Breast epithelium (tissue), 4 donors: ENCODE measurements at places on chromosomes 7 and 10. TPM values are rescaled to one million over a fixed set of nuclear protein-coding genes. Genes with fewer than 3 reads are reported as not detected.

Gene ADRB1
- 0.66 TPM for total RNA-seq

- DNase-seq: no peak
These were observed 360.9 kb downstream of the NEBL start for GRCh38 chr10:20535897-20536881.

DNA sequence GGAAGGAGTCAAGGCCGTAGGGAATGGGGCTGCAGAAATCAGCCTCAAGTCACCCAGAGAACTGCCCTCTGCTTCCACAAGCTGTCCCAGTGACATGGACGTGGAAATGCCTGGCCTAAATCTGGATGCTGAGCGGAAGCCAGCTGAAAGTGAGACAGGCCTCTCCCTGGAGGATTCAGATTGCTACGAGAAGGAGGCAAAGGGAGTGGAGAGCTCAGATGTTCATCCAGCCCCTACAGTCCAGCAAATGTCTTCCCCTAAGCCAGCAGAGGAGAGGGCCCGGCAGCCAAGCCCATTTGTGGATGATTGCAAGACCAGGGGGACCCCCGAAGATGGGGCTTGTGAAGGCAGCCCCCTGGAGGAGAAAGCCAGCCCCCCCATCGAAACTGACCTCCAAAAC lies 50.2 kb upstream of the PDCD4 start:
- no peak for DNase-seq

DNA sequence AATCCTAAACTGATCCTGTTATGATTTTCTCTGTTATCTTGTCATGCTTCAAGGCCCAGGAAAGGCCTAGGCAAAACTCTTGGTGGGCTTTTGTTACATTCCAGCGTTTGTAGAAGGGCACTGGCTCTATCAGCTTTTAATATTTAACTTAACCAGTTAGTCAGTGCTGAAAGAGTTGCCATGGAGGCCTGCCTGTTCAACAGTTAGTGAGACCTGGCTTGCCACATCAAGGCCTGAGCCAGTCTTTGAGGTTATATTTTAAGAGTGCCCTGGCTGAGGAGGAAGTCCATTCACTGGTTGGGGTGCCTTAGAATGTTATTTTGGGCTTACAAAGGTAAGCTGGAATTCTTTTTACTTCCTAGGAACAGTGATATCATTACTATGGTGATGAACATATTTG lies 144.1 kb upstream of the NRG3 start:
- DNase-seq: no peak

DNA sequence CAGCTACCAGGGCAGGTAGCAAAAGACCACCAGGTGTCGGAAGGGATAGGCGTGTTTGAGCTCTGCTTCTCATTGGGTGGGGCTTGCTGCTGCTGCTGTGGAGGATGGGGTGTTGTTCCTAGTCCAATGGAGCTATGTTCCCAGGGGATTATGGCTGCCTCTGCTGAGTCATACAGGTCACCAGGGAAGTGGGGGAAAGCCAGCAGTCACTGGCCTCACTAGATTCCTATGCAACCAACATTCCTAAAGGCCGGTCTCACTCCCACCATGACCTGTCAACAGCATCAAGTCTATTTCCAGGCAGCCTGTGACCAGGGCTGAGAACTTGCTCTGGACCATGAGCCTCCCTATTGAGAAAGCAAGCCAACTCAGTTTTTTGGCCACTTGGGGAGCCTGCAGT lies 1160.8 kb downstream of the REEP3 start:
- DNase-seq: no peak

- DNase-seq: no peak
These were observed 223.2 kb upstream of the IGFBP3 start for GRCh38 chr7:46143949-46144917.

GRCh38 chr7:37408291-37409228 lies 40.1 kb downstream of the ELMO1 start:
- no peak for DNase-seq

Gene KLLN
- 0.66 TPM for total RNA-seq

DNA sequence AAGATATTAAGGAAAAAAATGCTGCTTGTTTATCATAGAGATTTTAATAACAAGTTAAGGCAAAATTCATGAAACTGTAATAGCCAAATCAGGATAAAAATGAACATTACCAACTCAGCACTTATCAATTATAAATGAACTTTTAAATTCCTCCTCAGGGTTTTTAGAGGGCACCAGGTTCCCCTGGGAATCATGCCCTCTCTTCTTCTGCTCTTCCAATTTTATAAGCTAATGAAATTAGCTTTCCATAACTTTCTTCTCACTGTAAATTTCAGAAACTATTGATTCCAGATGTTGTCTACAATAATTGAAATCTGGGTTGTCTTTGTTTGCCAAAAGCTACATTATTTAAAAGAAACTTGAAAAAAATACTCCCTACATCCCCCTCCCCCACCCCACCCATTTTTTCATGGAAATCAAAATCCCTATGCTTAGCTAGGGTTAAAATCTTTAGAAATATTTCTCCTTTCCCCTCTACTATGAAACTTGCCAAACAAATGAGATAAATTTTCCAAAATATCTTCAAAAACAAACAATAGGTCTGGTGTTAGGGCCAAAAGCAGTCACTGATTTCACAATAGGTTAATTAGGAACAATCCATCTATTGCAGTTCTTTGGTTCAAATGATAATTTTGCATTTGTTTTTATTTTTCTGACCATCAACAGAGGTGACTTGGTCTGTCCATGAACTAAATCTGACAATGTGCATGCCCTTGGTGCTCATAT lies 187.7 kb downstream of the DOCK4 start:
- DNase-seq: no peak

Gene BICC1
- 24.3 TPM for total RNA-seq

Gene OR6V1
- not detected for total RNA-seq

Gene CHST15
- 56.4 TPM for total RNA-seq

DNA sequence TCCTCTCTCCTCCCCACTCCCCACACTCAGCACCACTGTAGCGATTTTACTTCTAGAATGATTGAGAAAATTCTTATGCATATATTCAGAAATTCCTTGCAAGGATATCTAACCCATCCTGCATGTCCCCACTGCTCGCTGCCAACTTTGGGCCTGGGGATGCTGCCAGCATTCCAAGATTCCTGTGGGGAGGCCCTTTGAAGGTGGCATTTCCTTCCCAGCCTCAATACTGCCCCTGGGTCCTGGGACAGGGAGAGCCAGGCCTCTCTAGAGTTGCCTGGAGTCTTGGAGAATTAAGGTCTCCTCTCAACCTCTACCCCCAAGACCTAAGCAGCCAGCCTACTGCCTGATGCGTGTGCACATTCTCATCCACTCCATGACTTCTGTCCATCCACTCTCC lies 303.5 kb downstream of the NEBL start:
- DNase-seq: no peak

Gene TAF6
- total RNA-seq: 31.5 TPM

- DNase-seq: no peak
These were observed 66.8 kb downstream of the LRMDA start for GRCh38 chr10:75497997-75498883.
